ENCODE measurements at places on chromosomes 1 and 21. TPM values are rescaled to one million over a fixed set of nuclear protein-coding genes. Genes with fewer than 3 reads are reported as not detected.

The GPATCH3 gene
- 13.4 TPM for total RNA-seq

The CDC20 gene
- total RNA-seq: 205 TPM

The SPTA1 gene
- total RNA-seq: 0.13 TPM

The VSIG8 gene
- total RNA-seq: not detected

The AVPR1B gene
- total RNA-seq: not detected

The CEP350 gene
- 30.3 TPM for total RNA-seq

The PRAMEF2 gene
- not detected for total RNA-seq

The CD244 gene
- 0.35 TPM for total RNA-seq

The RAP1GAP gene
- 0.05 TPM for total RNA-seq

The FMO4 gene
- total RNA-seq: 0.32 TPM

GRCh38 chr21:31043471-31043870 lies 5.2 kb upstream of the KRTAP19-8 start:
- H3K4me3 ChIP-seq: no peak overlapping the region
- H3K4me1 ChIP-seq: peaks cover 9% of the 10 kb centered on the region
- no peaks in the 10 kb centered on the region for H3K27me3 ChIP-seq
- H3K36me3 ChIP-seq: no peaks in the 10 kb centered on the region
- no peak for DNase-seq

DNA sequence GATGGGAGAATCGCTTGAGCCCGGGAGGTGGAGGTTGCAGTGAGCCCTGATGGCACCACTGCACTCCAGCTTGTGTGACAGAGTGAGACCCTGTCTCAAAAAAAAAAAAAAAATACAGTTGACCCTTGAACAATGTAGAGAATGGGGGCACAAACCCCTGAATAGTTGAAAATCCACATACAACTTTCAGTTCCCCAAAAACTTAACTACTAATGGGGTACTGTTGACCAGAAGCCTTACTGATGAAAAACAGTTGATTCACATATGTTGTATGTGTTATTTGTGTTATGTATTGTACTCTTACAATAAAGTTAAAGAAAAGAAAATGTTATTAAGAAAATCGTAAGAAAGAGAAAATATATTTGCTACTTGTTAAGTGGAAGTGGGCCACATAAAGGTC lies 51.2 kb upstream of the COA6 start:
- H3K36me3 ChIP-seq: no peaks in the 10 kb centered on the region
- H3K27ac ChIP-seq: no peak overlapping the region
- H3K27me3 ChIP-seq: no peaks in the 10 kb centered on the region
- no peak for DNase-seq

GRCh38 chr1:44673675-44674112 lies 587 bp downstream of the TMEM53 start:
- peak overlapping the region; percentile 65 for H3K27ac ChIP-seq
- no peaks in the 10 kb centered on the region for H3K27me3 ChIP-seq
- no peak for DNase-seq
- peaks cover 64% of the 10 kb centered on the region for H3K4me1 ChIP-seq
- H3K4me3 ChIP-seq: peak overlapping the region; percentile 82

DNA sequence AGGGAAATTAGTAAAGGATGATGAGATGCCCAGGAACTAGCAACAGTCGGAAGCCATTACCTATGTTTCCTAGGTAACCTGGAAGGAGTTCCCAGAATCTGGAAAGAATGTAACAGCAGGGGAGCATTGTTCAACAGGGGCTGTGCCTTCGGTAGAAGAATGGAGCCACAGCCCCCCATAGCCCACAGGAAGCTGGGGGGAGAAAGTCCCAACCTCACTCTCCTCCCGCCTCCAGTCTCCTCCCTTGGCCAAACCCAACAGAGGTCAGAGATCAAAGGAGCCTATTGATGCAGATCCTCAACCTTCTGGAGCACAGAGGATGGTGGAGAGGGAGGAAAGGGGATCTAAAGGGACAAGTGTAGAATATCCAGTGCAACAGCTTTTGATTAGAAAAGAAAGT lies 131.5 kb upstream of the SLC44A3 start:
- H3K4me3 ChIP-seq: no peak overlapping the region
- no peaks in the 10 kb centered on the region for H3K36me3 ChIP-seq
- no peak for DNase-seq
- no peaks in the 10 kb centered on the region for H3K4me1 ChIP-seq
- H3K27me3 ChIP-seq: no peaks in the 10 kb centered on the region

- no peak overlapping the region for H3K27ac ChIP-seq
- H3K4me1 ChIP-seq: peaks cover 42% of the 10 kb centered on the region
- peak overlapping the region; percentile 35 for H3K4me3 ChIP-seq
Measured at GRCh38 chr1:175600721-175601440, 142.5 kb downstream of the TNR start.

GRCh38 chr1:9687120-9687873 lies 35.8 kb downstream of the PIK3CD start:
- peaks cover 9% of the 10 kb centered on the region for H3K36me3 ChIP-seq
- no peaks in the 10 kb centered on the region for H3K27me3 ChIP-seq
- DNase-seq: no peak
- H3K27ac ChIP-seq: peak overlapping the region; percentile 82
- peak overlapping the region; percentile 96 for H3K4me3 ChIP-seq

DNA sequence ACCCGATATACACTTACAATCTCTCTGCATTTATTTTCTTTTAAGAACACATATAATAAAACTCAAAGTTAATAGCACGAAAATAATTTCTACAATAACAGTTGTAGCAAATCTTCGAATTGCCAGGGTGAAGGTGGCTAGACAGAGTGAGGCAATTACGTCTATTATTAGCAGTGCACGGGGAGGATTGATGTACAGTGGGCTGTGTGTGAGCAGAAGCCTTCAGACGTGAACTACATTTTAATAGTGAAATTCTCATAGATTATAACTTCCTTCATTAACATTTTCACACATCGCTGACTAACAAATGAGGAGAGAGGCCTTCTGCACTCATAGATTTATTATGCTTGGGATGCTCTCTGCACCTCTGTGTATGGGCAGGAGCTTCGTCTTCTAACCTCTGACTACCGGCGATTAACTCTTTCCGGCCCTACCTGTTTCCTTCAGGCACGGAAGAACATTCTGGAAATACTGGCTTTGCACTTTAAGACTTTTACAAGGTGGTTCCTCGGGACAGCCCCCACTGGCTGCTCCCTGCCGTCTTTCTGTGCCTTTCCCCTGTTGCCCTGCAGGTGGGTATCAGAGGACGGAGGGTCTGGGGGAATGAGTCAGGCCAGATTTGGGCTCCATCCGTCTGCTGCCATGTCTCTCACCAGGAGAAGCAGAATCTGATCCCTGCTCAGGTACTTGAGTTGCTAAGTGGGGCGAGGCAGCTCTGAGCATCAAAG lies 200.5 kb downstream of the CAMTA1 start:
- no peaks in the 10 kb centered on the region for H3K27me3 ChIP-seq
- H3K4me1 ChIP-seq: no peaks in the 10 kb centered on the region

GRCh38 chr1:66527686-66528085 lies 6.3 kb upstream of the SGIP1 start:
- no peak for DNase-seq
- H3K4me3 ChIP-seq: no peak overlapping the region
- H3K4me1 ChIP-seq: no peaks in the 10 kb centered on the region
- H3K36me3 ChIP-seq: no peaks in the 10 kb centered on the region

GRCh38 chr1:229253151-229253974 lies 17.5 kb upstream of the RAB4A start:
- no peaks in the 10 kb centered on the region for H3K36me3 ChIP-seq
- no peak overlapping the region for H3K4me3 ChIP-seq
- no peaks in the 10 kb centered on the region for H3K27me3 ChIP-seq
- 0 out of 2 replicates have a peak, but pooled peaks cover 3% of the 10 kb centered on the region for H3K4me1 ChIP-seq
- H3K27ac ChIP-seq: no peak overlapping the region

- no peaks in the 10 kb centered on the region for H3K27me3 ChIP-seq
- H3K27ac ChIP-seq: no peak overlapping the region
- DNase-seq: no peak
- H3K36me3 ChIP-seq: no peaks in the 10 kb centered on the region
Measured at GRCh38 chr21:42467140-42467983, 28.7 kb downstream of the RSPH1 start.

- no peaks in the 10 kb centered on the region for H3K36me3 ChIP-seq
- DNase-seq: no peak
- no peaks in the 10 kb centered on the region for H3K27me3 ChIP-seq
- H3K27ac ChIP-seq: no peak overlapping the region
- H3K4me3 ChIP-seq: no peak overlapping the region
Measured at GRCh38 chr1:10286244-10286643, 75.9 kb downstream of the KIF1B start.

- no peaks in the 10 kb centered on the region for H3K27me3 ChIP-seq
- no peaks in the 10 kb centered on the region for H3K4me1 ChIP-seq
- H3K4me3 ChIP-seq: peak within 1 kb of the TSS; percentile 67
- H3K27ac ChIP-seq: no peak within 1 kb of the TSS
Measured at GRCh38 chr1:59814901-59815825, at the start of gene HOOK1. Gene HOOK1, plus strand, starts transcription at chr1:59814949. Its CDS starts 169 bp downstream, at chr1:59815118.

GRCh38 chr1:183198463-183198862 lies 12.4 kb downstream of the LAMC2 start:
- H3K36me3 ChIP-seq: no peaks in the 10 kb centered on the region
- H3K27me3 ChIP-seq: no peaks in the 10 kb centered on the region
- peaks cover 12% of the 10 kb centered on the region for H3K4me1 ChIP-seq
- no peak overlapping the region for H3K4me3 ChIP-seq

GRCh38 chr1:227335242-227336020 lies 17.1 kb upstream of the CDC42BPA start:
- no peak overlapping the region for H3K4me3 ChIP-seq
- no peaks in the 10 kb centered on the region for H3K4me1 ChIP-seq
- no peak for DNase-seq
- H3K36me3 ChIP-seq: no peaks in the 10 kb centered on the region
- no peak overlapping the region for H3K27ac ChIP-seq
- no peaks in the 10 kb centered on the region for H3K27me3 ChIP-seq

GRCh38 chr21:45532826-45533360 lies 9.3 kb downstream of the SLC19A1 start:
- H3K27me3 ChIP-seq: no peaks in the 10 kb centered on the region
- H3K27ac ChIP-seq: no peak overlapping the region
- no peak overlapping the region for H3K4me3 ChIP-seq

GRCh38 chr21:34200288-34200905 lies 127.0 kb downstream of the MRPS6 start:
- H3K36me3 ChIP-seq: no peaks in the 10 kb centered on the region
- H3K4me3 ChIP-seq: no peak overlapping the region
- H3K27ac ChIP-seq: no peak overlapping the region
- no peaks in the 10 kb centered on the region for H3K27me3 ChIP-seq
- peaks cover 8% of the 10 kb centered on the region for H3K4me1 ChIP-seq
- no peak for DNase-seq

GRCh38 chr1:92901699-92902405 lies 59.4 kb downstream of the DIPK1A start:
- H3K4me3 ChIP-seq: no peak overlapping the region
- peaks cover 7% of the 10 kb centered on the region for H3K4me1 ChIP-seq
- no peak for DNase-seq

- no peak overlapping the region for H3K27ac ChIP-seq
- no peaks in the 10 kb centered on the region for H3K4me1 ChIP-seq
- H3K36me3 ChIP-seq: no peaks in the 10 kb centered on the region
- no peak for DNase-seq
- no peaks in the 10 kb centered on the region for H3K27me3 ChIP-seq
- H3K4me3 ChIP-seq: no peak overlapping the region
Measured at GRCh38 chr1:182185842-182186756, 124.6 kb upstream of the ZNF648 start.

DNA sequence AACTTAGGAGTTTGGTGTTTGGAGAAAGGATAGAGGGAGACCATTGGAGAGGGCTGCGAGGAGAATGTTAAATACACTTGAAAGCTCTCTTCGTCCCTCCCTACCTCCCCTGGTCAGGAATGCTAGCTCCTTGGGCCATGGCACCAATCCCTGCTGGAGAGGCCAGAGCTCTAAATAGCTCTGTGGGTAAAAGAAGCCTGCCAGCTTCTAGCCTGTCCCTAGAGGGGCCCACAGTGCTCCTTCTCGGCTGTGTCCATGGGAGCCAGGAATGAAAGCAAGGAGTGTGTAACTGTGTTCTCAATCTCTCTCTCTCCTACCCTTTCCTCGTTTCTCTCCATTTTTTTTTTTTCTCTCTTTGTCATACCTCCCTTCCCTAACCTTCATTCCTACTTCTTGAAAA lies at the start of gene CCDC190:
Gene CCDC190 (minus strand): TSS at position 75 of the 400 bp plus-strand sequence. CDS start 1,529 bp downstream, outside the sequence.
- no peaks in the 10 kb centered on the region for H3K4me1 ChIP-seq
- no peak within 1 kb of the TSS for H3K4me3 ChIP-seq
- no peak within 1 kb of the TSS for H3K27ac ChIP-seq

- no peaks in the 10 kb centered on the region for H3K36me3 ChIP-seq
- no peak for DNase-seq
- H3K27ac ChIP-seq: no peak overlapping the region
- H3K4me3 ChIP-seq: no peak overlapping the region
Measured at GRCh38 chr1:150552128-150552910, 3.1 kb downstream of the ADAMTSL4 start.

DNA sequence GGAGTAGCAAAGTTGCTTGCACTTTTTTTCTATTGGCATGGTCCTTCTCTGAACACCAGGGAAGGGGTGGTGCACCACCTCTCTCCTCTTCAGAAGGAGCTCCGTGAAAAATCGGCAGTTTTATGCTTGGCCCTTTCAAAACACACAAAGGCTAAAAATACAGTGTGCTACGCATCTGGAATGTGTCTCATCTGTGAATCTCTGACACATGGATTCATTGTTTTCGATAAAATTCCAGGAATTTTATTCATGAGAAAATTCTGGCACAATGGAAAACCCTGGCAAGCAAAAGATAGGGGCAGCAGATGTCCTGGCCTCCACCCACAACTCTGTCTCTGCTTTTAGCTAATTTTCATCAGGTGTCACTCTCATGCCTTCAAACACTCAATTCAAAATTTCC lies 42.9 kb downstream of the ERG start:
- no peak overlapping the region for H3K4me3 ChIP-seq
- no peak for DNase-seq
- no peaks in the 10 kb centered on the region for H3K27me3 ChIP-seq
- no peak overlapping the region for H3K27ac ChIP-seq
- no peaks in the 10 kb centered on the region for H3K36me3 ChIP-seq
- H3K4me1 ChIP-seq: no peaks in the 10 kb centered on the region

GRCh38 chr1:178870944-178871343 lies at the start of gene ANGPTL1:
Gene ANGPTL1, minus strand, starts transcription at chr1:178871077. Its CDS starts 5,301 bp downstream, at chr1:178865776.
- no peaks in the 10 kb centered on the region for H3K36me3 ChIP-seq
- H3K27me3 ChIP-seq: no peaks in the 10 kb centered on the region
- no peak within 1 kb of the TSS for H3K27ac ChIP-seq

GRCh38 chr1:226405411-226405988 lies 2.4 kb downstream of the PARP1 start:
- H3K4me1 ChIP-seq: peaks cover 25% of the 10 kb centered on the region
- peaks cover 12% of the 10 kb centered on the region for H3K36me3 ChIP-seq
- H3K27ac ChIP-seq: peak overlapping the region; percentile 41
- no peak for DNase-seq

DNA sequence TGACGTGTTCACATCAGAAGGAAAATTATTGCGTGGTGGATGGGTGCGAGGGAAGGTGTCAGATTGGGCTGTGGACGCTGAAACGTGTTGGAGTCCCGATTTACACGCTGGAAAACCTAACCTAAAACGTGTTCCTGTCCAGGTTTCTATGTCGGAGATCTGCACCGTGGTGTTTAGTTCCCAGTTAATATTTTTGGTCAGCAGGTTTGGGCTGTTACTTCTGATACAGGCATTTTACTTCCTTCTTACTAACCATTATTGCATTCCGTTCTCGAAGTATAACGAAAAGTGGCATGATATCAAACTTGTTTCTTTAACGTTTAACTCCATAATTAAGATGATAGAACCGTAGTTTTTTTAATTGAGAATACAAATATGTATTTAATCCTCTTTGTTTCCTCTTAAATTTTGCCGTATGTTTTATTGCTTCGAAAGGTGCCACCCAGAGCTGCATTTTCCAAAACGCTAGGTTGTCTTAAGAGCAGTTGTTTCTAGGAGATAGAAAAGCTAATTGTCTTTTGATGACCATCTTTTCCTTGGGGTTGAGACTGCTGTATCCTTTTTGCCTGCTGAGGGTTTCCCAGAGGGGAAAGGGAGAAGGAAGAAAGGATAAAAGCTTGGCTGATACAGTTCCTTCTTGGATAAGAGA lies 1.3 kb downstream of the ADARB1 start:
- H3K27ac ChIP-seq: no peak overlapping the region
- no peaks in the 10 kb centered on the region for H3K36me3 ChIP-seq
- H3K4me1 ChIP-seq: 0 out of 2 replicates have a peak, but pooled peaks cover 5% of the 10 kb centered on the region
